ENCODE measurements at places on chromosomes 12 and 14.

DNA sequence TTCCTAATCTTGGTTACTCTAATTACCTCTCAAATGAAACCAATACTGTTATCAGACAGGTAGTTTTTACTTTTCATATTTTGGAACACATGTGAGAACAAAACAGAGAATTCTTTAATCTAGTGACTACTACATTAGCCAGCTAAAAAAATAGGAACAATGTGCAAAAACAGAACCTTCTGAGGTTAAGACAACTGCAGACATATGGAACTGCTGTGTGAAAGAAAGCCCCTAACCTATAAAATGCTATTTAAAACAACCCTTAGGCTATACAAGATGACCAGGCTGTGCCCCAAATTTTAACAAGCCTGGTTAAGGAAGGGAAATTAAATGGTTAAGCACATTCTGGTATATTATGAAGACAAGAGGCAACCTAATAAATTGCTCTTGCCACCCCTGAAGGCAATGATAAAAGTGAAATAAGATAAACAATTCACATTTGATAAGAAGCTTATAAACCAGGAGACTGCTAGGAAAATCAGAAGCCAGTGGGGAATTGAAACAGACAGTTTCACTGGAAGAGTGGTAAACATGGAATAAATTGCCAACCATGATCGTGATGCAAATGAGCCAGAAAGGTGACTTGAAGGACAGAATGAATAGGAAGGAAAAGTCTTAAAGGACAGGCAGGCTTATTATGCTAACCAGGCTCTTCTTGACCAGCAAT lies 7.4 kb downstream of the GTSF1 start:
- DNase-seq, result no peak

GRCh38 chr12:63978519-63978918 lies 134.0 kb downstream of the SRGAP1 start:
- no peak for DNase-seq

DNA sequence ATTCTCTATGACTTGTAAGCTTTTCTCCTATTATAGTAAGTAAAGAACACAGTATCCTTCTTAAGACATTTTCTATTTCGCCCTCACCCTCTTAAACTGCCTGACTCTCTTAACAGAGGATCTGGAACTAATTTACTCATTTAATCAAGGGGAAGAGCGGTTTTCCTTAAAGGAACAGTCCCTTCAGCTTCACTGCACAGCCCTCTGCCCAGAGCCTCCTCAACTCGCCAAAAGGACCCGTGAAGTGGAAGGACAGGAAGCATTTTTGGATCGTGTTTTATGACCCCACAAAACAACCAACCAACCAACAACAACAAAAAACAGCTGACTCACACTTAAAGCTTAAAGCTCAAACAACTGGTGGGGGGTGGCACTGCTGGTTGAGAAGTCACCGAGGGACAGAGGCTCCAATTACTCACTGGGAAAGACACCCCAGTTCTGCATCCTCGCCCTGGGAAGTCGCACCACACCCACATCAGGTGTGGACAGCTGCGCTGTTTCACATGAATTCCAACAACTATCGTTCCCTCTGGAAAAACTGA lies 35.7 kb downstream of the NID2 start:
- no peak for DNase-seq

DNA sequence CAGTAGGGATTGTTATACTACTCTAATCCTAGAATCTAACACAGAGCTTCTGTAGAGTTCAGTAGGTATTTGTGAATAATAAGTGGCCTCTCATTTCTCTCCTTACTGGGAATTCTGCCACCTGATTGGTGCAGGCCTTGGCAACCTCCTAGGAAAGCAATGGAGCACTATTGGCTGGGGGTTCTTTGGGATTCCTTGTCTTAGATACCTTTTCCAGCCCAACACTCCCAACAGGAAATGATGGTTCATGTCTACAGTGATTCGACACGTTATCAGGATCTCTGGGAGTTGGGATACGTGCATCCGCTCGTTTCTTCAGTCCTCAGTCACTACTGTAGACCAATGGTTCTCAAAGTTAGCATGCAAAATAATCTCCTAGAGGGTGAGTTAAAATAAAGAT lies 67.4 kb downstream of the ELK3 start:
- DNase-seq, result no peak

GRCh38 chr12:56034586-56035332 lies 7.0 kb upstream of the RPS26 start:
- DNase-seq, result no peak

DNA sequence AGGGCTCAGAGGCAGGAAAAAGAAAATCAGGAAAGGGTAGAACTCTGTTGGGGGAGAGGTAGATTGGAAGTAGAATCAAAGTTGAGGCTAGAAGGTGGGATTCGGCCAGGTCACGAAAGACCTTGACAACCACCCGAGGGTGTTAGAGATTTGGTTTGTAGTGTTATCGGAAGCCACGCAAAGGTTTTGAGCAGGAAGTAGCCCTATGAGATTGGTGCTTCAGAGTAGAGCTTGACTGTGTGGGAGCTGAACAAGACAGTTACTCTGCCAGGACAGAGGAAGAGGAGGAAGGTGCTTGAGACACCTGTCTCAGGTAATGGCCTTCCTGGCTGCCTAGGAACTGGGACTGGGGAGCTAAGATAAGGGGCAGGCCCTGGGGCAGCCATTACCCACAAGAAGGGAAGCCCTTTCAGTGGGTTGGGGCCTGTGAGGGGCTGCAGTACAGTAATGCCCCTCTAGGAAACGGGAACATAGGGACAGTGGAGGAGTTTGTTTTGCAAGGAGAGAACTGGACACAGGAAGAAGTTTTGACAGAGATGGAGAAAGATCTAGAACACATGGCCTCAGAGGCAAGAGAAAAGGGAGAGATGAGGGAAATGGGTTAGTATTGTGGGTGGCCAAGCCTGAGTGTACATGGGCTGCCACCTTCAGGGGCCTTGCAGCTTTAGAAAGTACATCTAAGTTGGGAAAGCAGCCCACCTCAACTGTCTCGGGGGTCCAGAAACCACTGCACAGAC lies 73.5 kb downstream of the RIN3 start:
- DNase-seq, result no peak
